ENCODE measurements at places on chromosomes 5 and 9.

DNA sequence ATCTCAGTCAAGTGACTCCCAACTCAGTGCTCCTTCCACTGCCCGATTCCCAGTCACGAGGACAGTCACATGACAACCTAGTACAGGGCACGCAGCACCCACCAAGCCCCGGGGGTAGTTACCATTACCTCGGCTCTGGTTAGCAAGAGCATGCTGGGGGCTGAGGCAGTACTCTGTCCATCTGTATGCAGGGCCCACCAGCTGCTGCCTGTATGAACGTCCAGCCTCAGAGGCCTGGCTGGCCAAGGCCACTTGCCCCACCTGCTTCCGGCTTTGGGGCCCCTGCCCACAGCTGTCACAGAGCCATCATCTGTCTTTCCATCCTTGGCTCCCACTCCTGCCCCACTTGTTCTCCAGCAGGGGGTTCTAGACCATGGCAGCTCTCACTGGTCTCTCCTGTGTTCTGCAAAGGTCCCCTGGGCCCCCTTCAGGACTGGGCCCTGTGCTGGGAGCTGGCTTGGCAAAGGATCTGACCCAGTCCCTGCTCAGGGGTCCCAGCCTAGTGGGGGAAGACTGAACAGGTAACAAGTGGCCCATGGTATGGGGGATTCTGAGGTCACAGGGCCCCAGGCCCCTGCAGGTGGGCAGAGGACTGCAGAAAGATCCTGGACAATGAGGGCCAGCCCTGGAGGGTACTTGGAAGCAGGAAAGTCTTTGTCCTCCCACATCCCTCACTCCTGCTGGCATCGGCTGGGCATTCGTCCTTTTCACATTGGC is 3.3 kb downstream of the RPL35 start:
- no peak for DNase-seq

- DNase-seq: no peak
These were observed 903.8 kb downstream of the EFNA5 start for GRCh38 chr5:106766916-106767315.

- DNase-seq: no peak
These were observed 59.4 kb upstream of the TNFSF8 start for GRCh38 chr9:114989600-114990410.

- no peak for DNase-seq
These were observed 8.2 kb upstream of the CRHBP start for GRCh38 chr5:76944638-76945037.

- DNase-seq: no peak
These were observed 21.9 kb downstream of the FBXO10 start for GRCh38 chr9:37554318-37554717.

GRCh38 chr5:7261049-7261448 is 134.9 kb upstream of the ADCY2 start:
- peak; percentile 40 for DNase-seq

- no peak for DNase-seq
These were observed 136.2 kb upstream of the IRX2 start for GRCh38 chr5:2887481-2888348.

DNA sequence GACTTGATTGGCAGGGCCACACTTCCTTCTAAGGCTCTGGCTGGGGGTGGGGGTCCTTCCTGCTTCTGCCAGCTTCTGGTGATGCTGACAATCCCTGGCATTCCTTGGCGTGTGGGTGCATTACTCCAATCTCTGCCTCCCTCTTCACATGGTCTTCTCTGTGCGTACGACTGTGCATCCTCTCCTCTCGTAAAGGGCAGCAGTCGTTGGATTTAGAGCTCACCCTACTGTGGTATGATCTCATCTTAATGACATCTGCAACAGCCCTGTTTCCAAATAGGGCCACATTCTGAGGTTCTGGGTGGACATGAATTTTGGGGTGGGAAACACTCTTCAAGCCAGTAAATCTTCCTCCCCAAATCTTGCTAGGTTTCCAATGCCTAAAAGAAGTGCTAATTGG is 36.8 kb downstream of the ROPN1L start:
- peak; percentile 60 for DNase-seq

DNA sequence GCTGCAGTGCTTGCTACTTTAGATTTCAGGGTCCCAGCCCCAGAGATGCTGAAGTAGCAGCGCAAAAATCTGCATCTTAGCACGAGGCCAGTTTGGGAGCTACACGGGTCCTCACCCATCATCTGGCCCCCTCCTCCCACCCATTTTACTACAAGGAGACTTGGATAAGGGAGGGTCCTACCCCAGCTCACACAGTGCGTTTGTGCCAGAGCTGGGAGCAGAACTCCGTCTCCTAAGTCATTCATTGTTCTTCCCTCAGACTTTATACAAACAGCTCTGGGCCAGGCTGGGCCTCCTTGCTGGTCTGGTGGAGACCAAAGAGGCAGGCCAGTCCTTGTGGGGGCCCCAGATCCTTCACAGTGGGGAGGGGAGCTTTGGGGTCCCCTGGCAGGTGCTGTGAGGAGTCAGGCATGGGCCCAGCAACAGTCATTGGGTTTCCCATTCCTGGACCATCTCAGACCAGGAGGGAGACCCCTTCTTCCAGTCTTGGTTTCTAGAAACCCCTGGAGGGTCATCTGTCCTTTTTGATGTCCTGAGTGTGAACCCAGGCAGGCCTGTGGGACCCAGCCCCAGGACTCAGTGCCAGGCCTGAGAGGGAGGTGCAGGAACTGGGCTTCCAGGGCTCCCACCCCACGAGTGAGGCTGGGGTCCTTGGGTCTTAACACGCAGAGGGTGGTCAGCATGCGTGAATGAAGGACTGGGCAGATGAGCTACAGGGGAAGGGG is 2.3 kb upstream of the IL17B start:
- DNase-seq: no peak

DNA sequence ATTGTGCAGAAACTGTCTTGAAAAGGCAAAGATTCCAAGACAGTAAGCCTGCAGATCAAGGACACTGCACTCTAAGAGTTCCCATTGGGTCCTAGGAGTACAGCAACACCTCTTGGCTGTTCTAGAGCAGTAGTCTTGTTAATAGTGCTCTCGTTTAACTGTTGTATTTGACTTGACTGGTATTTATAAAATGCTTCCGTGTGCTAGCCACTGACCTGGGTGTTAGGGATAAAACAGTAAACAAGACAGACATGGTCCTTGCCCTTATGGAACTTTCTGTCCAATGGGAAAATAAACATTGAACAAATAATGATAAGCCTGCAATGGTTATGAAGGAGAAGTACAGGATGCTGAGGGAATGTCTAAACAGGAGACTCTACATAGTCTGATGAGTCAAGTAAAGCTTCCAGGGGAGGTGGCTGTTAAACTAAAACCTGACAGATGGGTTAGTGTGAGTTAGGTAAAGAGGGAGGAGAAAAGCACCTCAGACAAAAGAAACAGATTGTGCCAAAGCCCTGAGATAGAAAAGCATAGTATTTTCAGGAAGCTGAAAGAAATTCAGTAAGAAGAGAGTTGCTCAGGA is 33.3 kb downstream of the TDRD7 start:
- DNase-seq: no peak

DNA sequence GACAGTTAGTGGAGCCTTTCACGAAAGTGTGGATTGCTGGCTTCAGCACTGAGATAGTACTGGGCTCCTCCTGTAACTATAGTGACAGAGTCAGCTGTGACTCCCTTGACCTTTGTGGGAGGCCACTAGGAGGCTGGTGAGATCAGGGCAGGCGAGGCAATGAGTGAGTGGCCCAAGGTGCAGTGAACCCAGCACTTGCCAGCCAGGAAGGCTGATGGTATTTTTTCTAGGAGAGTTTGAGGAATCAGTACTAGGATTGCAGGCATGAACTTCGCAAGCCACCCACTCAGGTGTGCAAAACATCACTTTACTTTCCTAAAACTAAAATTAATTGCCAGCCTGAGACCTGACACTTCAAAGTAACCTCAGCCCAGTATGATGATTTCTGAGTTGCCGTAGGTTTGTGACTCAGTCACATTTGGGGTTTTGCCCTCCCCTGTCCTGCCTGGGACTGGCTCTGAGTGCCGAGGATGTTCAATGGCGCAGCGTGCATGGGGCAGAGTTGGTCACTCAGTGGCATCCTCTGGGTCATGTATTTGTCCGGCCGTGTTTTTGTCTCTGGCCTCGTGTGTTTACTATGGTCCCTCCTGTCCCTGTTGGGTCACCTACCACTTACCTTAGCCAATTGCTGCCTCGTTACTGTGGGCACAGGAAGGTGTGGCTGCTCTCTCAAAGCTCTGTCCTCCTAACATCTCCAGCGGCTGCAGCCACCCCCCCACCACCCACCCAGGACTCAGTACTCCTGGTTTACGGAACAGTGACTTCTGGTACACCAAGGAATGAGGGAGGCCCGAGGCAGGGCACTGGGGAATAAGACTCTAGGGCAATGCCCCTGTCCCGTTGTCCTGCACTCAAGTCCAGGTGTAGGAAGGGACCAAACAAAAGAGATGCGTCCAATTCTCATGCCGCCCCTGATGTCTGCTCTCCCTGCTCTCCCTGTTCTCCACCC is 67.2 kb downstream of the IL31RA start:
- no peak for DNase-seq

DNA sequence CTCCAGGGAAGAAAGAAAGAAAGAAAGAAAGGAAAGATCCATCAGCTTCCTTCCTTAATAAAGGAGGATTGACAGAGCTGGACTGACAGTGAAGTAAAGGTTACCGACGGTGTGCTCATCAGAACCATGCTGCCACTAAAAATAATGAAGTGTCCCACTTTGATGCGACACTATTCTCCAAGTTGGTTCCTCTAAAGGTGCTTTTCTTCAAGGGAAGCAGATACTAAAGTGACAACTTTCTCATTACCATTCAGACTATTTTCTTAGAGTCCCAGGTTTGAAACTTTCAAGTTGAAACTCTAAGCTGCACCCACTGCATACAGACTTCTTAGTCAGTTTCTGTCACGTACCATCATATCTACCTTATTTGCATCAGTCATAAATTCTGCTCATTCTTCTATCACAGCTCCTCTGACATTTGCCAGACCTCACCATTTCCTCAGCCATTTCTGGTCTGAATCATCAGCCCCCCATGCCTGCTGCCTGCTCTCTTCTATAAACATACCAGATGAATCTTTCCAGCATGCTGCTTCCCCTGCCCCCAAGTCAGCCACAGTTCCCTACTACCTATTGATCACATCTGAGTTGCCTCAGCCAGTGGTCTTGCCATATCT is 177.6 kb downstream of the DEPDC1B start:
- no peak for DNase-seq

GRCh38 chr9:3458806-3459475 is 66.9 kb downstream of the RFX3 start:
- DNase-seq: no peak

DNA sequence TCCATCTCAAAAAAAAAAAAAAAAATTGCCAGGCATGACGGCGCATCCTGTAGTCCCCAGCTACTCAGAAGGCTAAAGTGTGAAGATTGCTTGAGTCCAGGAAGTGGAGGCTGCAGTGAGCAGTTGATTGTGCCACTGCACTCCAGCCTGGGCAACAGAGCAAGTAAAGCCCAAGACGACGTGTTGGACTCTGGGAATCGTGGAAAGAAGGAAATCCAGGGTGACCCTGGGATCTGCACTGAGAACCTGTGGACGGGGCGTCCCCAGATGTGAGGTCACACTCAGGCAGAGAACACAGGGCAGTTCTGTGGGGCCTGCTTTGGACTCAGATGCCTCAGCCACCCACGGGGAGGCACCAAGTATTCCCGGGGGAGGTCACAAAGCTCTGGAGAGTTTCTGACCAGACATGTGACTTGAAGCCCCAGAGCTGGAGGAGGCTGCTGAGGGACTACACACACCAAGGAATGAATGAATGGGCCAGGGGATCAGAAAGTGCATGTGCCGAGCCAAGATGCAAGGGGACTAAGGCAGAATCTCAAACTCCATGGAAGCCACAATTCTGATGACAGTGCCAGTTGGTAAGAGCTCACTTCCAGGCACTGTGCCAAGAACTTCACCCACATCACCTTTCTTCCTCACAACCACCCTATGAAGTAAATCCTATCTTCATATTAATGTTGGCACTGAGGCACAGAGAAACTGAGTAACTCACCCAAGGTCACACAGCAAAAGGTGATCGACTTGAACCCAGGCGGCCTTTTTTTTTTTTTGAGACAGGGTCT is 12.9 kb downstream of the DYNC2I2 start:
- peak; percentile 56 for DNase-seq

GRCh38 chr5:173591056-173591514 is 25.4 kb downstream of the BOD1 start:
- DNase-seq: no peak

- DNase-seq: peak; percentile 46
These were observed 7.4 kb downstream of the KLF9 start for GRCh38 chr9:70407081-70407503.

- no peak for DNase-seq
These were observed 27.7 kb upstream of the SCGB3A1 start for GRCh38 chr5:180618829-180619562.

DNA sequence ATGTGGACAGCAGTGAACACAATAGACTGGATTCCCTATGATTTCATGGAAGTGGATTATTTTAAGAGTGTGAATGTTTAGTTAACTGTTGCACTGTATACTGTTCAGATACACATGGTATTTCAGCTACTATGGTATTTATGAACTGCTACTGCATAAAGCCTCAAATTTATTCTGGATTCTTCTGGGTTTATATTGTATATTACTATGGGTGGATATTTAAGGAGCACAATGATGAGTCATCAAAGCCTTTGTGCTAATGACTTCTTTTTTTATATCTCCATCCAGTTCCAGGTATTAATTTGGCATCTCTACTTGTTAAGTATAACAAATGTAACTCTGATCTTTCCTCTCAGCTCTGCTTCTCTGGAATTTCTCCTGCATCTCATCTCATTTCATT is 6.8 kb downstream of the KDM4C start:
- no peak for DNase-seq

DNA sequence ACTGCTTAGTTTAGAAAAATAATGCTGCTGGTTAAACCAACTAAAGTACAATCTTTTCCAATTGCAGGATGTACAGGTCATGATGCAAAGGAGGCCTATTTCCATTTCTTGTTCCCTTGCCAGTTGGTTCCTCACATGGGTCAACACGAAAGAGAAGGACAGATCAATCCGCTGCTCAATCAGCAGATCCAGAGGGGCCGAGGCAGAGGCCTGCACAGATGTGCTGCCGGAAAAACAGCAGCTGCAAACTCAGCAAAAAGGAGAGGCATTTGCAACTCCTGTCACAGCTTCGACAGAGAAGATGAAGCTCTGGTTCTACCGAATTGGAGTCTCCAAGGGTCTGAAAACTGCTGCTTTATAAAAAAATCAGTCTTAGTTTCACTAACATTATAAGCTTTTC is 69.8 kb downstream of the NIPSNAP3B start:
- no peak for DNase-seq

- no peak for DNase-seq
These were observed 1495.7 kb upstream of the WWC1 start for GRCh38 chr5:166795756-166796155.

- no peak for DNase-seq
These were observed 29.1 kb upstream of the TOMM5 start for GRCh38 chr9:37621273-37622121.

Data from A172 (cell line).